ENCODE measurements at places on chromosomes 5 and 9.

DNA sequence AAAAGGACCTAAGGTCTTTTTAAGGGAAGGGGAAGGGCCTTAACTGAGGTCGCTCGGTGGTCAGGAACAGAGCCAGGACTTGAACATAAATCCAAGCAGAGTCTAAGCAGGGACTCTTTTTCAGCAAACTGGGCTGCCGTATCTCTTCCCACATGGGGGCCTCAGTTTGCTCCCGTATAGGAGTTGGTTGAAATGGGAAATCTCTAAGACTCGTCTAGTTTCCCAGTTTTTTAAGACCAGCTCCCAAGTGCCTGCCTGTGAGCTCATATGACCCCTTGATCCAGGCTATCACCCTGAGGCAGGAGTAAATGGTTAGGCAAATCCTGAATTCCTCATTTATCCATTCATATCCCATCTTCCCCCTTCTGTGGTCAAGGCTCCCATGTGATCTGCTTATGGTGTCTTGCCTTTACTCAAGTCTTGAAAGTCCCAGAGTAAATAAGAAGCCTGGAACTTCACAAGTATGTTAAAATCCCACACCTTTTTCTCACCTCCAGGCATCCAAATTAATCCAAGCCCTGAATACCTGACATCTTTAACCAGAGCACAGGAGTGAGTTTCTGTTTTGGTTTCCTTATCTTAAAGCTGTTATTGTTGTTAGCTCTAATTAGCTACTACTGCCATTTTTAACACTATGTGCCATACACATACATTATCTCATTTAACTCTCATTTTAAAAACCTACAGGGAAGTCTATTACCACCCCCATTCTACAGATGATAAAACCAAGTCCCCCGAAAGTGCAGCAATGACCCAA is 3.0 kb downstream of the ARSI start:
- no peak for DNase-seq

GRCh38 chr9:114164191-114164794 is 9.0 kb downstream of the COL27A1 start:
- no peak for DNase-seq

- no peak for DNase-seq
These were observed at the start of gene WNK2 for GRCh38 chr9:93183663-93184431. TSS of gene WNK2 (plus strand) at chr9:93184139. CDS start at chr9:93184930, 791 bp downstream.

GRCh38 chr5:152007653-152008335 is 83.1 kb upstream of the GLRA1 start:
- no peak for DNase-seq

- peak; percentile 34 for DNase-seq
These were observed at the start of gene AK8 for GRCh38 chr9:132877824-132878694. TSS of gene AK8 (minus strand) at chr9:132878284. CDS start at chr9:132878255, 29 bp downstream.

DNA sequence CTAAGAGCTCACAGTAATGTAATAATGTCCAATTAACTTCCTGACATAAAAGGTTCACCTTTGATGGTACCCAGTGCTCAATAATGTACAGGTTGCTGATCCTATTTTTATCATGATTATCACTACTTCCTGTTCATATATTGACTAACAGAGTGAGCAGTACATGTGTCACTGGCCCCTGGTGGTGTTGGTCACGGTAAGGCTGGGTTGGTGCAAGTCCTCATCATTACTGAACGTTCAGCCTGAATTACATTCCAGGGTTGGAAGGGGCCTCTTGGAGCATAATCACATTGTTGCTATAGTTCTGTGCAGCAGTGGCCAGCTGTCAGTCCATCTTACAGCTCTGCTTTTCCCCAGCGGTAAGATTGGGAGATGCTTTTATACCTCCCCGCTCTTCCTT is 24.2 kb upstream of the CKMT2 start:
- no peak for DNase-seq

DNA sequence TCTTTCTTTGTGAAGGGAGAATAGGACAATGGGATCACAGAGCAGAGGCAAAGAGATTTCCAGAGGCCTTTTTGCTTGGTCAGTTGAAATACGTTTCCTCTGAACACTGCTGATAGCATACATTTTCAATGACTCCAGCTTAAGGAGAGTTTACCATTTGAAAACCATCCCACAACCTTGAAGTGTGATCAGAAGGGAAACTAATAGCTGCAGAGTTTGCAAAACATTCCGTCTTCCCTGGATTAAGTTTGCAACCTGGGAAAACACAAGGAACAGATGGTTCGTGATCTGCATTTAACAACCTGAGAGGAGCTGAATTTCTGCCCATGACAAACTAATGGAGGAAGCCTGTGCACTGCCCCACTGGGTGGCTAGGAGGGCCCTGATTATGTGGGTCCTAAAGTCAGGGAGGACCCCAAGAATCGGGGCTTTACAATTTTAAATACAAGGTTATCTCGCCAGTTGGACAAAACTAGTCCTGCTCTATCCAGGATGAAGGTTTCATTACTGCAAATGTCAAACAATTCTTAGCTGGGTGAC is 35.6 kb downstream of the MTX3 start:
- DNase-seq: no peak

DNA sequence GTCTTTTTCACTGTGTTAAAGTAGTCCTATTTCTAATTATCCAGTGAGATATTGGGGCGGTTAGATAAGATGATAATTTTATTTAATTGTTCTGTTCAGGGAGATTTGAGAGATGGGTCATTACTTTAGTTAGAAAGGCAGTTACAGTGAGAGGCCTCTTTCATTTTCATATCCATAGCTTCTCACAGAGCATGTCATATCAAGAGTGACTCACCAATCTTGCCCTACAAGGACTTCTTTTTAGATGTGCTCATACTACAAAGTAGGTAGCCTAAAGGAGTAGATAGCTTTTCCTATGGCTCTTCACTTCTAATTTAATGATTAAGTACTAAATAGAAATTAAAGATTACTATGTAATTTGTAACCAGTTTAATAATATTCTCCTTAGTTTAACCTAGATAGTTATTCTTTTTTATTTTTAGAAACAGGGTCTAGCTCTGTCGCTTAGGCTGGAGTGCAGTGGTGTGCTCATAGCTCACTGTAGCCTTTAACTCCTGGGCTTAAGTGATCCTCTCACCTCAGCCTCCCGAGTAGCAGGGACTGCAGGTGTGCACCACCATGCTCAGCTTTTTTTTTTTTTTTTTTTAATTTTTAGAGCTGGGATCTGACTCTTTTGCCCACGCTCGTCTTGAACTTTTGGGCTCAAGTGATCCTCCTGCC is 71.0 kb downstream of the FER start:
- no peak for DNase-seq

- no peak for DNase-seq
These were observed 8.0 kb downstream of the TCF7 start for GRCh38 chr5:134122530-134122929.

- DNase-seq: no peak
These were observed 83.8 kb upstream of the RASA1 start for GRCh38 chr5:87183896-87184295.

DNA sequence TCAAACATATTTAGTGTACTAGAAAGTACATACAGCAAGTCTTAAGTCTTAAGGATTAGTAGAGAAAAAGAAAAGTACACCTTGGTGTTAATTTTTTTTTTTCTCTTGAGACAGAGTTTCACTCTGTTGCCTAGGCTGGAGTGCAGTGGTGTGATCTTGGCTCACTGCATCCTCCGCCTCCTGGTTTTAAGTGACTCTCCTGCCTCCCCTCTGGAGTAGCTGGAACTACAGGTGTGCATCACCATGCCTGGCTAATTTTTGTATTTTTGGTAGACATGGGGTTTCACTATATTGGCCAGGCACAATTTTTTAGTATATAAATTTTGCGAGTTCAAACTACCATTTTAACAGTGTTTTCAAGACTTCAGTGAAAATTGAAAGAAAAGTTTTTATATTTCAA is 1941.1 kb upstream of the CDH6 start:
- no peak for DNase-seq

- no peak for DNase-seq
These were observed 158.2 kb downstream of the DENND1A start for GRCh38 chr9:123771690-123772089.

DNA sequence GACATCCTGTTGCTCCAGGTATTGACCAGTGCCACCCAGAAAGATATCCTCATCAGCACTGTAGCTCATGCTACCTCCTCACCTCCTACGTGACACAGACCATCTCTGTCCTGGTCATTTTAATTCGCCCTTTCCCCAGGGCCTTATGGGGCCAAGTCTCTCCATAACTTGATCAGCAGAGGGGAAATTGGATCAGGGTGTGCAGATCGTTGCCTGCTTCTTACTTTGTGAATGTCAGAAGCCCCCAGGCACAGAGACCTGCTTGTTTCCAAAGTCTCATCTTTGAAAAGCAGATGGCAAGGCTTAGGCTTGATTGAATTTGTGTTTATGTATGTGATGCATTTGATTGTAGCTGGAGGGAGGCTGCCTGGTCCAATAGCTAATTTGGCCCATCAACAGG is 8.8 kb upstream of the DBH start:
- DNase-seq: no peak

DNA sequence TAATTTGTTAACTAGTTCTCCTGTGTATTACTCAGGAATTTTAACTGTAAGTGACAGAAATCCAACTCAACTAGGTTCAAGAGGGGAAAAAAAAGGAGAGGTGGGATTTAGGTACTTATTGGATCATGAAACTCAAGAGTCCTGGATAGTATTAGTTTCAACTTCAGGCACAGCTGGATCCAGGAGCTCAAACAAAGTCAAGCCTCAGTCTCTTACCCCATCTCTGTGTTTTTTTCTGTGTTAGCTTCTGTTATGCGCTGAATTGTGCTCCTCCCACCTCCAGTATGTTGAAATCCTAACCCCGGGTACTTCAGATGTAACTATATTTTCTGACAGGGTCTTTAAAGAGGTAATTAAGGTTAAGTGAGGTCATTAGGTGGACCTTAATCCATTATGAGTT is 53.5 kb downstream of the SMIM23 start:
- no peak for DNase-seq

DNA sequence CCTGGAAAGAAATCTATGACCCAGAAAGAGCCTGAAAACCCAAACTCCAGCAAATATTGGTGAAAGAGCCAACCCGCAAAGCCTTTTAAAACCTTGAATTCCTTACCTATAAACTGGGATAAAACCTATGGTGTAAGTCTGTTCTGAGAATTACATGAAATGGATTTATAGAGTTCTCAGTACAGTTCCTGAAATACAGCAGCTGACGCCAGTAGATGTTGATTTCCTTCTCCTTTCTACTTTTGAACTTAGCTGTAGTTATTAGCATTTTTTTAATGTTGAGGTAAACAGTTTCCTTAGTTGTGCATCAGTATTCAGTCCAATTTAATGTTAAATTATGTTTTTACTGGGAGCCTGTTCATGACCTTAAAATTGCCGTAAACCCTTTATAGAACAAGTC is 3.7 kb downstream of the SPIN1 start:
- no peak for DNase-seq

DNA sequence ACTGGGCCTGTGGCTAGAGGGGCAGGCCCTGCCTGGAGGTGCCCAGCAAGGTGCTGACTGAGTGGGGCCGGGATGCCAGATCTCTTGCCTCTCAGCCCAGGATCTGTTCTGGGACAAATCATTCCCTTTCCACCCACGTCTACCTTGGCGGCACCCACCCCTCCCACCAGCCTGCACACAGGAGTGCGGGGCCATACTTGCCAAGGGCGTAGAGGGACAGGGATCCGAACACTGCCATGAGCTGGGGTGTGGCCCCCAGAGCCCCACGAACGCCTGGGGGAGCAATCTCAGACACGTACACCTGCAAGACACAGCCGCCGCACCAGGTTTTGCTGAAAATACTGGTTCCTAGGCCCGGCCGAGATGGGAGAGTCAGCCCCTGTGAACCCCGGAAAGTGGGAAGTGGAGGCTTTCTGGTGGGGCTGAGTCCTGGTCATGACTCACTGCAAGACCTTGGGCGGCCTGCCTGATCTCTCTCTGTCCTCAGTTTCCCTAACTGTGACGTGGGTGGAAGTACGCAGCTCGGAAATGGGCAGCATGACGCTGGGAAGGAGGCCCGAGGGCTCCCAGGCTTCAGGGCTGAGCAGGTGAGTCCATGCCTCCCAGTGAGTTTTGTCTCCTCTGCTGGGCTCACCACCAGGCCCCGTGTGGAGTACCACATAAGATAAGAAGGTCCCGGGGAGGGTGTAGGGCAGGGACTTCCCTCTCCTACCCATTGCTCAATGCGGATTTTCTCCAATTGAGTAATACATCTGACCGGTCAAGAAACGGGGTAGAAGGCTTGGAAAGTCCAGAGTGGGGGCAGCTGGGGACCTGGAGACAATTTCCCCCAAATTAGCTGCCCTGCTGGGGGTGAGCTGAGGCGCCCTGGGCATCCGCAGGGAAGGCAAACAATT is 2.6 kb downstream of the SLC2A6 start:
- DNase-seq: no peak

- DNase-seq: no peak
These were observed 93.9 kb downstream of the RFX3 start for GRCh38 chr9:3431890-3432289.

- DNase-seq: no peak
These were observed 92.6 kb downstream of the EDIL3 start for GRCh38 chr5:84292000-84292642.

DNA sequence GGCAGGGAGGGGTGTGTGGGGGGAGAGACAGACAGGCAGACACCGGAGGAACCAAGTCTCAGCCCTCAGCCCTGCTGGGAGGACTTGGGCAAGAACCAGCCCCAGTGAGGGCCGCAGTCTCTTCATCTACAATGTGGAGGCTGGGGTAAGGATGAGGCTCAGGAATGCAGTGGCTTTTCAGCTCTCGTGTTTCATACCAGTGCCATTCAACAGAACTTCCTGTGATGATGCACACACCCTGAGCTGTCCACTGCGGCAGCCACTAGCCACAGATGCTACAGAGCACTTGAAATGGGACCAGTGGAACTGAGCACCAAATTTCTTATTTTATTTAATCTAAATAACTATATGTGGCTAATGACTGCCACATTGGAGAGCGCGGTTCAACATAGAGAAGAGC is 10.7 kb downstream of the CAMK2A start:
- DNase-seq: no peak

DNA sequence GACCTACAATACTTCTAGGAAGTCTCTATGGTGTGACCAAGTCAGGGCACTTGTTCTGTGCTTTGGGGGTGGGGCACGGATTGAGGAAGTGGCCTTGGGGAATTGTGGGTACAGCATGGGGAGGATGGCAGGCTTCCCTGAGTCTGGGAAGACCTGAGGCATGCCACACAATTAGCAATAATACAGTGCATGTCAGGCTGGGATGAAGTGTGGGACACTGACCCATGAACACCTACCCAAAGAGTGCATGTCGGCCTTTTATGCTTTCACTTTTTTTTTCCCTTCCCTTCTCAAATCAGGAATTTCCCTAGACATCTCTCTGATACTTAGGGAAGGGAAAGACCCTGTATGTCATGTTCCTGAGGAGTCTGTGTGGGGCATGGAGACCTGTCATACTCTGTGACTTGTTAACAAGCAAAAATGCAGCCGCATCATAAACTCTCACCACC is 146.4 kb downstream of the PALM2AKAP2 start:
- no peak for DNase-seq

- no peak for DNase-seq
These were observed 16.6 kb upstream of the SYNPO start for GRCh38 chr5:150623878-150624216.

GRCh38 chr9:10701906-10702305 is 89.1 kb upstream of the PTPRD start:
- no peak for DNase-seq

GRCh38 chr9:38687389-38687842 is 32.5 kb downstream of the FAM240B start:
- peak; percentile 84 for DNase-seq

GRCh38 chr9:79829566-79830302 is 258.0 kb downstream of the TLE4 start:
- no peak for DNase-seq

GRCh38 chr5:65823204-65823603 is 101.2 kb downstream of the NLN start:
- no peak for DNase-seq

- DNase-seq: no peak
These were observed 11.7 kb upstream of the ERBIN start for GRCh38 chr5:65914641-65915196.

- DNase-seq: no peak
These were observed 129.0 kb downstream of the MUSK start for GRCh38 chr9:110797611-110798010.

Data from NCI-H510A treated with DMSO at 0.1 percent for 48 hours (cell line).